Placental pericyte (primary cell): ENCODE measurements at places on chromosomes 3 and 15. TPM values are rescaled to one million over a fixed set of nuclear protein-coding genes. Genes with fewer than 3 reads are reported as not detected.

CLDN18 gene
- not detected in 2 replicates for total RNA-seq

C3orf49 gene
- not detected in 2 replicates for total RNA-seq

ARNT2 gene
- total RNA-seq: 4.8 and 8.6 TPM in 2 replicates

PARP14 gene
- total RNA-seq: 54.8 and 56.2 TPM in 2 replicates
